ENCODE measurements at places on chromosomes 6 and 20. TPM values are rescaled to one million over a fixed set of nuclear protein-coding genes. Genes with fewer than 3 reads are reported as not detected.

DNA sequence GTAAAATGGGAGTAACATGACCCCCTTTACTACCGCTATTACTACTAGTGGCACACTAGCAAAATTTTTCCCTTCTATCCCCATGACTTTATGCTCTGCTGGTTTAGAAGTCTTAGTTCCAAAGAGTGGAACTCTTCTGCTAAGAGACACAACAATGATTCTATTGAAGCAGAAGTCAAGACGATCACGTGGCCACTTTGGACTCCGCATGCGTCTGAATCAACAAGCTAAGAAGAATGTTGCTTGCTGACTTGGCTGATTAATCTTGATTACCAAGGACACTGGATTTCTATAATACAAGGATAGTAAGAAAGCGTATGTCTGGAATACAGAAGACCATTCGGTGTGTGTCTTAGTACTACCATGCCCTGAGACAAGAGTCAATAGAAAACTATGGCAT lies 244.7 kb upstream of the BTBD3 start:
- no peak for DNase-seq

Gene GGTLC1
- not detected for total RNA-seq

Gene ANKRD66
- not detected for total RNA-seq

DNA sequence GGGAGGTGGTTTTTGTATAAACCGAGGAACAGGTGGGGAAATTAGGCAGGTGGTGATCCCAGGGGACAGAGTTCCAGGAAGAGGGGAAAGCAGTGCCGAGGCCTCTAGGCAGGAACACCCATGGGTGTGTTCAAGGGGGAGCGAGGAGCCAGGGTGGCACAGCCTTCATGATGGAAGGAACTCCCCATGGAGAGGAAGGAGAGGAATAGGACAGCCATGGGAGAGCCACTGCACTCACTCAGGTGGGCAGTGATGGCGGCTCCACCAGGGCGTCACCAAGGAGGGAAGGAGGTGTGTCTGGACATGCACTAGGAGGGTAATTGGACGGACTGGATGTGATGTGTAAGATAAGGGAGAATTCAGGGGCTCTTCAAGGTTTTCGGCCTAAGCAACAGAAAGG lies 98.2 kb downstream of the THBS2 start:
- DNase-seq = no peak

Gene OLIG3
- total RNA-seq = not detected

Gene TOX2
- total RNA-seq = 1.5 TPM

DNA sequence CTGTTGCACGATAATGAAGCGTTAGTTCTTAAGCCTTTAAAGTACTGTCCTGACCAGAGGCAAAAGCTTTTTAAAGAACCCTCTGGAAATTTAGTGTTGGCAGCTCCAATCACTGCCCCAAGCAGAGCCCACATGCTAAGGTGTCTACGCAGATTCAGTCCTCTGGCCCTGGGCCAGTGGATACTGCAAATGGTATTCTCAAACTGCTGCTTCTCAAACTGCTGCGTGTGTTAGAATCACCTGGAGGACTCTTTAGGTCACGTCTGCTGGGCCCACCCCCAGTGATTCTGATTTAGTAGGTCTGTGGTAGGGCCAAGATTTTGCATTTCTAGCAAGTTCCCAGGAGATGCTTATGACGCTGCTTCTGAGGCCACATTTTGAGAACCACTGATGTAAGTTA lies 96.0 kb upstream of the CCDC28A start:
- no peak for DNase-seq

Gene ZFAND3
- 28.2 TPM for total RNA-seq

- DNase-seq = peak; percentile 89
Measured at GRCh38 chr6:43170417-43170930, 595 bp upstream of the SRF start.

- no peak for DNase-seq
Measured at GRCh38 chr20:17710379-17711266, 10.9 kb downstream of the BANF2 start.

Gene C6orf52
- not detected for total RNA-seq

Gene PTK6
- total RNA-seq = under 0.01 TPM

Gene HLA-DMA
- 1.2 TPM for total RNA-seq

DNA sequence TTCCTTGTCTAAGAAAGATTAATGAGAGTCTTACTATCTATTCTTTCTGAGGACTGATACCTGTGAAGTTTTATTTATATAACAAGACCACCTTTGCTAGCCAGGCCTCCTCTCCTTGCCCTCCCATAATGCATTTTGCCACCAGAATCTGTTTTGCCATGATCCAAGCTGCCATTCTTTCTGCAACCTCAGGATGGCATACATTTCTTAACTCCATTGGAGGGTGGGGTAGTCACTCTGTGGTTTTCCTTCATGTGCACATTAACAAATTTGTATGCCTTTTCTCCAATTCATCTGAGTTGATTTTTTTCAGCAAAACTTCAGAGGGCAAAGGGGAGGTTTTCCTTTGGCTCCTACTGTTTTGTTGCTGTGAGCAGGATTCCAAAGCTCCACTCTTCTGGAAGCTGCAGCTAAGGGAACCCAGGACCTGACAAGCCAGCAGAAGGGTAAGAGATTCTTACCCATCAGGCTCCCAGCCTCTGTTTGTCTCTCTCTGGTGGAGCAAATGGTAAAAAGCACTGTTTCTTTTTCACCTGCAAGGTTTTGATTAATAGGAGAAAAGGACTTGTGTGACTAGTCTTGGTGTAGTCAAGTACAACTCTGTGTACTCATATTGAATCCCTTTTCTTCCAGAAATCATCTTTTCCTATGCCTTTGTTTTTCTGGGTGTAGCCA lies 26.2 kb upstream of the ENPP4 start:
- no peak for DNase-seq

DNA sequence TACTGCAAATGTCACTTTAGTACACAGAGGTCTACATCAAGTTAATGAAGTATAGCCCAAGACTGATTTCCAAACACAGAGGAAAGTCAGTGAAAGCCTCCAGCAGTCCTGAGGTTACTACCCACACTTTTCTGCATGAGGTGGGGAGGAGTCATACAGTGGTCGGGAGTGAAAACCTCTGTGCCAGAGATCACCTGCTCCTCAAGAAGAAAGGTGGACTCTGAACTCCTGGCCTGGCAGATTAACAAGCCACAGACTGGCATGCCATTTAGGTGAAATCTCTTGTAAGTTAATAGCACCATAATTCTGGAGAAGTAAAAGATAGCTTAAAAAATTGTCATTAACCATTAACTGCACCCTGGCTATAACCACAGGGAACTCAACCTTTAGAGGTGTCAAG lies 125.0 kb upstream of the LAMP5 start:
- DNase-seq = no peak

- peak; percentile 74 for DNase-seq
Measured at GRCh38 chr6:170152124-170152926, 138.6 kb downstream of the DLL1 start.

DNA sequence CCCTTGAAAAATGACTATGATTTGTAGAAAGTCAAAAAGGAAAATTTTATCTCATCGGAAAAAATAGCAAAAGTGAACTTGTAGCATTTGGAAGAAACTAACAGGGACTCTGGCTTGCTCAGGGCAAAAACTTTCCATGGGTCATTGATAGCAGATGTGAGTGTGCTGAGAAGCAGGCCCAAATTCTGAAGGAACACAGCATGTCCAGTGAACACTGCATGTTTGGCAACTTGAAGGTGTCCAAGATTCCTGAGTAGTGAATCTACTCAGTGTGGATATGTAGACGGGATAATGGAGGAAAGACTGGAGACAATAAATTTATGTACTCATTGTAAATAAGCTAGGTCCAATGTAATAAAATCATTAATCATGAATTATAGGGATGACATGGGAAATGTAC lies 8.2 kb downstream of the SLC17A2 start:
- no peak for DNase-seq

GRCh38 chr6:144644776-144645175 lies 359.6 kb downstream of the UTRN start:
- no peak for DNase-seq

Gene FRS3
- total RNA-seq = 1.2 TPM

DNA sequence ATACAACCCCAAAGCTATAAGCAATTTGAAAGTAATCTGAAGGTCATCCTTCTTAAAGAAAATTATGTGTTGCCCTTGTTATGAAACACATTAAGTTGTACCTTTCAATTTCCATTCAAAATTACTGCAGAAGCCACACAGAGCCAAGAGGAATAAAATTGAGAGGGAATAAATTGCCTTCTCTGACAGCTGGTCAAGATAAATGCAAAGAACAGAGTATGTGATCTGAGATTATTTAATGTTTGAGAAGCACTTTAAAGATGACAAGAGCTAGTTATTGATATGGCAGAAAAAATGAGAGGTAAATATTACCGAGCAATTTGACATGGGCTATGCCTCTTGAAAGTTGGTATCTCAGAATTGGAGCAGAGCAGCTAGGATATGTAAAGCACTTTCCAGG lies 61.6 kb downstream of the TRDN start:
- no peak for DNase-seq

DNA sequence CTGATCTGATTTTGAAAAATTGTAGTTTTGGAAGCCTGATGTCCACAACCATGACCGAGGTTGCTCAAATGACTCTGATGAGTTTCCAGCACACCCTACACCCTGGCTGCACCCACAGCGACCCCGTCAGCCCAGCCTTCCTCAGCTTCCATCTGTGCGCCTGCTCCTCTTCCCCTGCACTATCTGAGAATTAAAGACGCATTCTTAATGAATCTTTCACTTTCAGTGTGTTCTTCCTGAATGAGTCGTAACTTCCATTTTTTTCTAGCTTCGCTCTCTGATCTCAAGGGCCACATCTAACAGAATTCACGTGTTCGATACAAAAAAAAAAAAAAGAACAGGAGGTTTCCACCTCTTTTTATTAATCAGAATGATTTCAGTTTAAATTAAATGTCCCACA lies 21.3 kb upstream of the RREB1 start:
- peak; percentile 36 for DNase-seq

Gene HSPA12B
- 16.7 TPM for total RNA-seq

Gene LTB
- 30.5 TPM for total RNA-seq

- DNase-seq = no peak
Measured at GRCh38 chr6:63926258-63926780, 290.7 kb downstream of the PHF3 start.

DNA sequence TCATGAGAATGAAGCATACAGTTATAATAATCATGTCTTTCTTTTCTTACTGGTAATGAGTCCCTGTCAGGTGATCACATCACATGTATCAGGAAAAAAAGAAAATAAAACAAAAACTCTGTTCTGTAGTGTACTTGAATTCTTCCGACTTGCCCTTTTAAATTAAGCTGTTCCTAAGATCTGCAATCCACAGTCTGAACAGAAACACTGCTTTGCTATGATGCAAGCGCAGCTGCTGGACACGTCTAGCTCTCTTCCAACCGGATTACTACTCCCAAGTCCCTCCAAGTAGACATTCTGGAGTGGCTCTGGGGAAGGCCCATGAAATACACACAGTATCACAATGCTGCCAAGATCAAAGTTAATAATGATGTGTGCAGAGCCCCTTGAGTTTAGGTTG lies 83.7 kb downstream of the FYN start:
- no peak for DNase-seq

DNA sequence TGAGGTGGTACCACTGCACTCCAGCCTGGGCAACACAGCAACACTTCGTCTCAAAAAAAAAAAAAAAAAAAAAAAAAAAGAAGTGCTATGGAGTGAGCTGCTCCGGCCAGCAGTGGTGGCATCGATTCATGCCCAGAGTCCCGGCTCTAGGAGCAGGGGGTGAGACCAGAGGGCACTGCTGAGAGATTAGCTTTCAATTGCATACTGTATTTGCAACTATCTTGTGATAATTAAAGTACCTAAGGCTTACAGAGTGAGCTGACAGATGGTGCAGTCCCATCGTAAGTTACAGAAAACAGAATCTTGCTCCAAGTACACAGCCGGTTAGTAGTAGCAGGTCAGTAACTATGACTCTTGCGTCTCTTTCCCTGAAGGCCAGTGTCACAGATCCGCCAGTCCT lies 31.5 kb downstream of the TMEM14B start:
- DNase-seq = no peak

- peak; percentile 3 for DNase-seq
Measured at GRCh38 chr6:130749402-130749801, 77.8 kb upstream of the SMLR1 start.

- DNase-seq = peak; percentile 19
Measured at GRCh38 chr6:3291987-3292386, 33.2 kb downstream of the PSMG4 start.
